ENCODE measurements at places on chromosomes 7 and 10. TPM values are rescaled to one million over a fixed set of nuclear protein-coding genes. Genes with fewer than 3 reads are reported as not detected.

DNA sequence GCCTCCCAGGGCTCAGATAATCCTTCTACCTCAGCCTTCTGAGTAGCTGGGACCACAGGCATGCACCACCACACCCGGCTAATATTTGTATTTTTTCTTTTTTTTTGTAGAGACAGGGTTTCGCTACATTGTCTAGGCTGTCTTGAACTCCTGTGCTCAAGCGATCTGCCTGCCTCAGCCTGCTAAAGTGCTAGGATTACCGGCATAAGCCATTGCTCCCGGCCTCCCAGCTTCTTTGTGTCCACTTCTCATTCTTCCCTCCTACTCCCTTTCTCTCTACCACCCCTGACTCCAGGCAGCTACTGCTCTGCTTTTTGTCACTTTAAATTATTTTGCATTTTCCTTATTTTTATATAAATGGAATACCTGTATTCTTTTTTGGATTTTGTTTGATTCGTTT, 83.4 kb downstream of the PALS2 start:
- no peak for DNase-seq

- DNase-seq, result peak; percentile 19
Observed at GRCh38 chr10:69936091-69936490, 116.6 kb upstream of the MACROH2A2 start.

DNA sequence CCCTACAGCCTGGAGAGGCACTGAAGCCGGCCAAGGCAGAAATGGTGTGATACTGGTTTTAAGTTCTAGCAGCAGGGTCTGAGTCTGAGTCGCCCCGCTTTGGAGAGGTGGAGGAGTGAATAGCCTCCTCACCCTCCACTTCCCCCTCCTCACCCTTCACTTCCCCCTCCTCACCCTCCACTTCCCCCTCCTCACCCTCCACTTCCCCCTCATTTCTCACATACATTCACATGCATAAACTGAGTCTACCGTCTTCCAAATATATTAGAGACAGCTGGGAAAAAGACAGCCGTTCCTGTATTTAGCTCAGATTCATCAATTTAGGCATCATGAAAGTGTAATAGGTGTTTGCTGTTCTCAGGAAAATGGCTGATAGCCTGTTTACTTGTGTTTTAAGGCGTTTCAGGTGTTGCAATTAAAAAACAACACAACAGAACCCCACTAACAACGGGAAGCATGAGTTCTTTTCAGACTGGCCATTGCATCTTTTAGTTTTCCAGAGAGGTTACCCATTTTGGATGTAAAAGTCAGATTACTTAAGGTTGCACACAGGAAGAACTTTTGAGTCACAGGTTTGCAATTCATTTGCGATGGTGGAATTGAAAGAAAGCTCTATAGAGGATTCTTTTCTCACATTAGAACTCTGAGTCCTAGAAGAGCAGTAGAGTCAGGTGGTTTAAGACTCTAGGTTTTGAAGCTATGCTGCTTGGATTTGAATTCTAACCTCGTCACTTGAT, 861 bp downstream of the NRBF2 start:
- no peak for DNase-seq

DNA sequence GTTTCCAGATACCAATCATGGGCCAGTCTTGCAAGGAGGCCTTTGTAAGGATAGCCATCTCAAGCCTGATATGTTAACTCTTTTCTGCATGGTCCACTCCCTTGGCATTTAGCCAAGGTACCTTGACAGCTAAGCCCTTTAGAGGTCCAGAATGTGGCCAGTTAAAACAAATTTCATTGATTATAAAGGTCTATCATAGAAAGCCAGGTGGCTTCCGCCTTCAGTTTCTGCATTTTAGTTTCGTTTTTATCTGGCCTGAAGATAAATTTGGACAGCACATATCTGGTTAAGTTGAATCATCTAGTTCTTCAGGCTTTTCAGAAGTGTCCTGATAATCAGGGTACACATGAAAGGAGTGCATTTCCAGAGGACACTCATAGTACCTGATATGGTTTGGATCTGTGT, 30.7 kb downstream of the ANKIB1 start:
- no peak for DNase-seq

DNA sequence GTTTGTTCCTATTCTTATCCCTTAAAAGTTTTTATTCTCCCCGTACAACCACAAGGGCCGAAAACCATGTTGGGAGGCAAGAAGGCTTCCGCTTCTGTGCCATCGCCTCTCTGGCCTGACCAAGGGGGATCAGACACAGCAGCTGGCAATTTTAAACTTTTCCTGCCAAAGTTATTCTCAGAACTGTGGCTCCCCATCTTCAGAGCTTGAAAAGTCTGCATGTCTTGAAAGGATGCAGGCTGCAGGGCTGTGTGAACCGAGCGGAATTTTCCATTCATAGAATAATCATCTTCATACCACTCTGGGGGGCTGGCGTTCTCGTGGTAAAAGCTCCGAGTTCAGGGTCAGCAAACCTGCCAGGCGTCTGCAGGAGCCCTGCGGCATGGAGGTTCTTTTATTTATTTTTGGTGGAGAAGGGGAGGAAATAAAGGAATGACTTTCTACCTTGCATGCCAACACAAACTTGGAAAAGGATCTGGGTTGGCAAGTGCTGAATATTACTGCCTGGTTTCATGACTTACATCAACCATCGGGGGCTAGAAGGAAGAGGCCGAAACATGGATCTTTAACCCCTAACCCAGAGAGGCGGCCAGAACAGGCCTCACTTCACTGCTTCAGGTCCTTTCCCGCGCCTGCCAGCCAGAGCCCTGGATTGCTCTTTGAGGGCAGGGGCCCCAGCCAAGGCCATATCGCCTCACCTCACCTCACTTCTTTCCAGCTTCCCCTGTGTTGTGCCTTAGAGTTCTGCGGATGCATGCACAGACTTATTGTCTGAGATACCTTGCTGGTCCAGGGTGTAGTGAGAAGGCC, 3.0 kb upstream of the NANOS1 start:
- DNase-seq, result no peak

Gene MSRB2
- total RNA-seq, result 11.0 TPM

GRCh38 chr7:74093671-74094223, 10.1 kb downstream of the LIMK1 start:
- no peak for DNase-seq

Gene METTL27
- 3.7 TPM for total RNA-seq

DNA sequence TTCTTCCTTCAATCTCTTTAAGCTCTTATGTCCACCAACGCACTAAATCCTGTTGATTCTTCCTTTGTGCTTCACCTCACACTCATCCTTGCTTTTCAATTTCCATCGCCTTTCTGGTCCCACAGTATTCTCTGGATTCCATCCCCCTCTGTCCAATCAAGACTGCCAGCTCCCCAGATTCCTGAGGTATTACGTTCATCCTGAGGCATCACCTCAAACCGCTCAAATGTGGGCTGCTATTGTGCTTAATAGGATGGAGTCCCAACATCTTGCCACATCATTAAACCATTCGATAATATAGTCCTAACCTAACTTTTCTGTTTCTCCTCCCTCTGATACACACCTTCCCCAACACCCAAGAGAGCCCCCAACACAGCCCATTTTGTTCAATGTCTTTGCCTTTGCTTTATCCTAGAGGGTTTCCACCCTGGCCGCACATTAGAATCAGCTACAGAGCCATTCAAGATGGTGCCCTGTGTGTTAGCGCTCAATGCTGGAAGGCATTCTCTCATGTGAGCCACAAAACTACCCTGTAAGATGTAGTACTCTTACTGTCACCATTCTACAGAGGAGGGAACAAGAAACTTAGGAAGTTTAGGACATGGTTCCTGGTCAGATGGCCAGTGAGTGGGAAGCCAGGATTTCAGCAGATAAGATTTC, 79.5 kb upstream of the LEP start:
- no peak for DNase-seq

Gene CRPPA
- total RNA-seq, result 0.30 TPM

DNA sequence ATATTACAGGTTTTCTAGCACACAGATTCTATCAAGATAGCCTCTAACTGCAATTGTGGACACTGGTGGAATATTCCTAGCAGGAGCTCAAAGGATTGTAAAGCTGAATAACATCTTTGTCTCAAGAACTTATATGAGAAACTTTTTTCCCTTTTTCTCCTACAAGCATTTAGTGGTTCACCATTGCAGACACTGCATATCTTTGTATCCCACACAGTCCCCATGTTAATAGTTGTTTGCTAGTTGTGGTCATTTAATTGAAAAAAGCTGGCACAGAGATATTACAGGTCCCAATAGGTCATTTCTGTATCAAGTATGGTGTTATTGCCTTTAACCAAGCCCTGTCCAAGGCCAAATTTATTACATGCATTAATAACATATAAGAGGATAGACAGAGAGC, 226.2 kb upstream of the TCF7L2 start:
- no peak for DNase-seq

DNA sequence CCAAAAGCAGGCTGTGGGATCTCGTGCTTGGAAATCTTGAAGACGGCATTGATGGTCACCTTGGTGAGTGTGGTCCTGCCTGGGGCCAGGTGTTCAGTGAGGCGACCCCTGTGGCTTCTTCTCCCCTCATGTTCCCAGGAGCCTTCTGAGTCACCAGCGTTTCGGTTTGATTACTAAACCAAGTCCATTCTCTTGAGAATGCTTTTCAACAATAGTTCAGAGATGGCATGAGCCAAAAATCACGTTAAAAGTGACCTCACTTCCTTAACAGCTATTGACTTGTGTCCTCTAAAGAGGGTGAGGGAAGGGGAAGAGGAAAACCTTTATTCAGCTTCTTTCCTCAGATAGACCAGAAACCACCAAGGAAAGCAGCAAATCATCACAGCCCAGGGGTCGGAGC, 315.2 kb downstream of the GATA3 start:
- DNase-seq, result no peak

Gene ITPRID1
- total RNA-seq, result not detected

DNA sequence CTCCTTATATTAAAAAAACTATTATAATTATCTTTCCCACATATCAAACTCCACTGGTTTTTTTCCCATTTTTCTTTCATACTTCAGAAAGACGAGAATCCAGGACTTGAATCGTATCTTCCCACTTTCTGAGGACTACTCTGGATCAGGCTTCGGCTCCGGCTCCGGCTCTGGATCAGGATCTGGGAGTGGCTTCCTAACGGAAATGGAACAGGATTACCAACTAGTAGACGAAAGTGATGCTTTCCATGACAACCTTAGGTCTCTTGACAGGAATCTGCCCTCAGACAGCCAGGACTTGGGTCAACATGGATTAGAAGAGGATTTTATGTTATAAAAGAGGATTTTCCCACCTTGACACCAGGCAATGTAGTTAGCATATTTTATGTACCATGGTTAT, 15.9 kb downstream of the SRGN start:
- DNase-seq, result no peak

Gene SLC18A3
- total RNA-seq, result not detected

- no peak for DNase-seq
Observed at GRCh38 chr10:5047912-5048628, 44.4 kb upstream of the AKR1C2 start.

DNA sequence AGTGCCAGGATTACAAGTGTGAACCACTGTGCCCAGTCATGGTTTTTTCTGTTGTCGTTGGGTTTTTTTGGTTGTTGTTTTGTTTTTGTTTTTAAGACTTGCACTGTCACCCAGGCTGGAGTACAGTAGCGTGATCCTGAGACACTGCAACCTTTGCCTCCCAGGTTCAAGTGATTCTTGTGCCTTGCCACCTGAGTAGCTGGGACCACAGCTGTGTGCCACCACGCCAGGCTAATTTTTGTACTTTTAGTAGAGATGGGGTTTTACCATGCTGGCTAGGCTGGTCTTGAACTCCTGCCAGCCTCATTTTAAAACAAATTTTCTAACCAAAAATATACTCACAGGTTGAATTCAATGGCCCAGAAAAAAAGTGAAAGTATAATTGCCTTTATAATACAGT, 174.1 kb downstream of the AHR start:
- no peak for DNase-seq

DNA sequence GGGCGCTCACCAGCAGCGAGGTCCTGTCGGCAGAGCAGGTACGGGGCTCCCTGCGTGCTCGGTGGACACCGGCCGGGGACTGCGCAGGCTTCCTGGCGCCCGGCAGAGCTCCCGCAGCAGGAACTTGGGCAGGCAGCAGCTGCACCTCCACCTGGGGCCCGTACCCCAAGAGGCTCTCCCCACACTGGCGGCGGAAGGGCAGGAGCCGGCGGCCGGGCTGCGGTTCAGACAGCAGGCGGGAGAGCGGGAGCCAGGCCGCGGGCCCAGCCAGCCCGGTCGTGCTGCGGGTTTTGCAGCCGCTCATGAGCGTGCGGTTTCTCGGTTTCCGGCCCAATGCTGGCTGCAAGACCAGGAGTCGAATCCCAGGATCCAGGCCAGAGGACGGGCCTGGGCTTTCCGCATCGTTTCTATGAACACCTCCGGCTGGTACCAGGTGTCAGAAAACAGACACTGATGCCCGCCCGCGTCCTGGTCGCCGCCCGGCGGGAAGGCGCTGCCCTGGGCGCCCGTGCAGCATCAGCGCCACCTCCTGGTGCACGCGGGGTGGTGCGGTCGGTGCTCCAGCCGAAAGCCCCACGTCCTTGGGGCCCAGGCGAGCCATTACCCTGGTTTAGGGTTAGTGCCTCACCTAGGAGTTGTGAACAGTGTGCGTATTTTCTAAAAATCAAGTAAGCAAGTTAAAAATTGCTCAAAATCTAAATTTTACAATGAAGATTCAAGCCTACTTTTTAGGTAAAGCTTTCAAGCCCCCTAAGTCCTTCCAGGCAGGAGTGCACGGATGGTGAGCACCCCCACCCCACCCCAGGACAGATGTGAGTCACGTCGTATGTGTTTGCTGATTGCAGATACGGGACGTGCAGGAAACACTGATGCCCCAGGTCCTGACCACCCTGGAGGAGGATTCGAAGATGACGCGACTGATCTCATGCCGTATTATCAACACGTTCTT, 47.4 kb upstream of the PRKAR1B start:
- peak; percentile 70 for DNase-seq

Gene HOGA1
- total RNA-seq, result not detected

DNA sequence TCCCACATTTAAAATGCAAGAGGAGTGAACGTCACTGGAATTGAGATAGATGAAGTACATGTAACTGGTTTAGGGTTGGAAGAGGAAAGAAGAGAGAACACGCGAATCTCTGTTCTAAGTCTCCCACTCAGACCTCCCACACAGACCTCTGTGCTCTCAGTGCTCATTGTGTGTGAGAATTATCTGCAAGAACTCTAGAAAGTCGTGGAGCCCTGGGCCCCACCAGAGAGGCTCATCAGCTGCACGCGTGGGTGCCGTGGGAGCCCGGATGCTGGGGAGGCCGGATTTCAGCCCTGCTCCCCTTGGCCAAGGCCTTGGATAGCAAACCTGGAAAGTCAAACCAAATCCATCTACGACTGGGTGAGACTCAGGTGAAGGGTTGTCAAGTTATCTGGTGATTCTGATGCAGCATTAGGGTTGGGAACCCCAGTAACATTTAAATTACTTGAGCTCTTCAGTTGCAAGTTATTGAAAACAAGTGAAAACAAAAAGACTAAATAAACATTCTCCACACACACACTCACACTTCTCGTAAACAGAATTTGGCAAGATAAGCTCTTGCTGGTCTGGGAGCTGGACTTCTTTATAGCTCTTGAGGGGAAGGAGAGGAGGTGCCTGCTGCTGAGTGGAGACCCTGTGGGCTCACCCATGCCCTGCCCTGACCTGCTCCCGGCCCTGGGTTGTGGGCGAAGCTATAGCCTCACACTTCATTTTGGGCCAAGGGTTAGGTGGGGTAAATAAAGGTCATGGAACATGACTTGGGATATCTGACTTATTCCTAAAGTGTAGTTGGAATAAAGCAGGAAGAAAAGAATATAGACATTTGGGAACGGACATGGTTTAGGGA, 250.3 kb downstream of the ADARB2 start:
- DNase-seq, result no peak

Gene CC2D2B
- total RNA-seq, result 0.35 TPM
